ENCODE measurements at places on chromosomes 5 and 9.

DNA sequence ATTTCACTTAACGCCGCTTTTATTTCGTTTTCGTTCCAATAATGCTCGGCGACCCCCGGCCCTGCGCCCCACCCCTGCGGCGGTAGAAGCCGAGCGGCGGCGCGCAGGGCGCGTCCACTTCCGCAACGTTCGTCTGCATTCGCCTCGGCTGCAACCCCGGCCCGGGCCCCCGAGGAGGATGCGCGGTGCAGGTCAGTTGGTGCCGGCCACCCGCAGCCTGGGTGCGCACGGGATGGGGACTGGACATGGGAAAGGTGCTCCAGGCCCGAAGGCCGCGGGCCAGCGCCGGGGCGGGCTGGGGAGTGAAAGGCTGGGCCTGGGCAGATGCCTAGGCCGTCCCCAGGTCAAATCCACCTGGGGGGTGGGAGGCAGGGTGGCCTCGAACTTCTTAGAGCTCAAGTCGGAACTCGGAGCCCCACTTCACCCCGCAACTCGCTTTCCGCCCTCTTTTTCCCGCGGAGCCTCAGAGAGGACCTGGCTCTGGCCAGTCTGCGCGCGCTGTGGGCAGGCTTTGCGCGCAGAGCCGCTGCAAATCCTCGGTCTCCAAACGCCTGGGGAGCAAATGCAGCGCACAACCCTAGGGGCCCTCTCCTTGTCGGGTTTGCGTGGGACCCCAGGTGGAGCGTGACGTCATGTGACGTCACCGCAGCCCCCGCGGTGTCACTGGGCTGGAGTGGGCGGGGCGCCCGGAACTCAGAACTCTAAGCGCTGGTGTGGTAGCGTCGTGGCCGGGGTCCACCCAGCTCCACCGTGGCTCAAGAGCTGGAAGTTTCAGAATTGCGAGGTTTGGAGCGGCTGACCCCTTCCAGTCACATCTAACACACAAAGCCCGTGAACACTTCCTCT, 3.3 kb downstream of the TLX3 start:
- DNase-seq: no peak

DNA sequence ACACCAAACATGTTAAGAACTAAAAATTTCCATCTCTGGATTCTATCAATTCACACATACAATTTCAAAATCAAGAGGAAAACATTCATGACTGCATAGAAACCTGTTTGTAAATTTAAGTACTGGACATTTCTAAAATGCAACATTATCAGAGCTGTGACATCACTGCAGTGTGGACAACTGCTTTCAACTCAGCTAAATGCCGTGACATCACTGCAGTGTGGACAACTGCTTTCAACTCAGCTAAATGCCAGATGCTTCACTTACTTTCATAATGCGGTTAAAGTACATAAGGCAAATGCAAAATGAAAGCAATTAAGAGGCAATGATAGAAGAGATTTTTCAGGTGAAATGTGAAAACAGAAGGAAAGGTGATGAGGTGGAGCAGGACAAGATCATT, 161.5 kb downstream of the ARL15 start:
- no peak for DNase-seq

DNA sequence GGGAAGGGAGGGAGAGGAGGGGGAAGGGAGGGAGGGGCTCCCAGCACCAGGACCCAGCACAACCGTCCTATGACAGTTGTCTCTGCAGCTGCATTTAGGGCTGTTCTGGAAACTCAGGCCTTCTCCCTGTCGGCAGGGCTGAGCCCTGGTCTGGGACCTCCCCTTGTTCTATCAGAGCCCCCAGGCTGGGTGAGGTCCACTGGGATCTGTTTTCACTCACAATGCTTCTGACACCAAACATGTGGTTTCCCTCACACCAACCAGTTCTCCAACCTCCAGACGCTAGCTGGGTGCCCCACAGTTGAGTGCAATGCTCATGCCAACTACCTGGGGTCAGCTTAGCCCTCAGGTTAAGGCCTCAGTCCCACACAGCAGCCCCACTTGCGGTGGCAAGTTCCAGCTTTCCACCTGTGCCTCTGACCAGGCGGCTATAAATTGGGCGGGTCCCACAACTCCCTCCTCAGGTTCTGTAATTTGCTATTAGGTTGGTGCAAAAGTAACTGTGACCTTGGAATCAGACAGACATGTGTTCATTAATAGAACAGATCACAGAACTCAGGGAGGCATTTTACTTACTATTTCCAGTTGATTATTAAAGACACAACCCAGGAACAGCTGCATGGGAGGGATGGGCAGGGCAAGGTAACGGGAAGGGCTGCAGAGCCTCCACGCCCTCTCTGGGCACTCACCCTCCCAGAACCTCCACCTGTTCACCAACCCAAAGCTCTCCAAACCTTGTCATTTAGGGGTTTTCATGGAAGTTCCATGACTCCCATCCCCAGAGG, 13.5 kb downstream of the ADAMTS2 start:
- DNase-seq: no peak

DNA sequence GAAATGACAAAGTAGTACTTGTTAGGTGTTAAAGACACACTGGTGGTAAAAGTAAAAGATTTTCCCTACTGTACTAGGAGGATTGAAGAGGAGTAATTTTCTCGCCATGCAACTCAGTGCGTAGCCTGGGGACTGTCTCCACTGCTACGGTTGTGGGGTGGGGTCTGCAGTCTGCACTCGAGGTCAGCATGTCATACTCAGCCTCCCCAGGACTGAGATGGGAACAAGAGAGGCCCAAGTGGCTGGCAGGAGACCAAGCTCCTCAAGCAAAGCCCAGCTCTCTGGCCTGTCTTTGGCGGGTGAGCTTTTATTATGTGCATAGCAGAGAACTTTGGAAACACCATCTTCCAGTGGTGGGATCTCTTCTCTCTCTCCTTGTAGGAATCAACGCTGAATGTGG, 10.4 kb downstream of the NHP2 start:
- no peak for DNase-seq

GRCh38 chr9:134413890-134414623, 87.8 kb downstream of the RXRA start:
- peak; percentile 90 for DNase-seq

DNA sequence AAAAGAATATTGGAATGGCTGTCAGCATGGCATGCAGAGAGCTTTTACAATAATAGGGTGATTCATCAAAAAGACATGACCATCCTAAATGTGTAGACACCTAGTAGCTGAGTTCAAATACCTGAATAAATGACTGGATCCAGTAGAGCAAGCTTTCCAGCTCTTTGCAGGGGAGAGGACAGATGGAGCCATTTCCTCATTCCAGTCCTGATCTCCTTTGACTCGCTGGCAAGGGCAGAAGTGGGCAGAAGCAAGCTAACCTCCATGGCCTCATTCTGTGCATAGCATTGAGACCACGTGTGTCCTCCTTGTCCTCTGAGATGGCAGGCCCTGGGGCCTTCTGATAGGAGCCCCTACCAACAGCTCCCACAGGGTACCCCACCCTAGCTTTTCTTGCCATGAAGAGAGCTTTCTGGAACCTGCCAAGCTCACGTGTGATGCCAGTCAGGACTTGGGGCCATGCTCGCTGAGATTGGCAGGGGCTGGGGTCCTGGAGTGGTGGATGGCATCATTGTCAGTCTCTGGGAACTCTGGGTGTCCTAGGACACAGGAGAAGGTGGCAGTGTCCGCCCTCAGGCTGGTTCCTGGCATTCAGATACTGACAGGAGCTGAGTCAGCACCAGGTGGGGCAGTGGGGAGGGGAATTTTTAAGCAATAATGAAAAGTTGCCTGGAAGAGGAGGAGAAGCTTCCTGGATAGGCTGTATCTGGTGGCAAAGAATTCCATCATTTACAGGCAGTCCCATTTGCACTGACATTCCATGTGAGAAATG, 33.6 kb downstream of the WWC1 start:
- DNase-seq: no peak

GRCh38 chr9:92293452-92294296, at the start of gene IARS1:
TSS of gene IARS1 (minus strand) at chr9:92293697. CDS start at chr9:92289419, 4,278 bp downstream.
- peak; percentile 100 for DNase-seq

GRCh38 chr5:156051972-156052371, 275.0 kb upstream of the SGCD start:
- no peak for DNase-seq

DNA sequence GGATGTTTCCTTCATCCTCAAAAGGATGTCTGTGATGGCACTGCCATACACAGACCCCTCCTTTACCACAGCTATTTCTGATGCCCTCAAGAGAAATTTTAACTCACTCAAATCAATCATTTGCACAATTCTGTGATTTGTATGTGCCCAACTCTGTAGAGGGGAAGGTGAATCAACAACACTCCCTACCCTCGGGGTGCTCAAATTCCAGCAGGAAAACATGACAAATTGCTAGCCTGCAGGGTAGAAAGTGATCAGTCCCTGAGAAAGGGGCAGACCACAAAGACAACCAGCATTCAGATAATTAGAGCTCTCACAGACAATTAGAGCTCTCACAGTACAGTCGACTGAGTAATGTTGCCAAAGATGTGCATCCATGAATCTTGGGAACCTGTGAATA, 45.3 kb upstream of the FOXE1 start:
- DNase-seq: no peak

DNA sequence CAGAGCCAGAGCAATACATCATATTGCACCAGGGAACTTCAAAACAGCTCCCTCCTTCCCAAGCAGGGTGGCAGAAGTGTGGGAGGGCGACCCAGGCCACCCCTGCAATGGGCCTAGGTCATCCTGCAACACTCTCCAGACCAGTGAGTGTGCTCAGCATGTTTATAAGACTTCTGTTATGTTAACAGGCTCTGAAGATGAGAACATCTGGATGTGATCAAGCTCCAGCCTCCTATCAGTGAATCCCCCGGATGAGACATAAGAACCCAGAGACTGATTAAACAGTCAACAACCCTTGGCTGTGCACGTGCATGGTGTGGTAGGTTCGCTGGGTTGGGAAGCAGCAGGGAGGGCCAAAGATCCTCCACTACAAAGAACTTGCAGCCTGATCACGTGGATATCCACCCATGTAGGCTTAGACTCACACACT, 63.3 kb downstream of the ABCA1 start:
- no peak for DNase-seq

DNA sequence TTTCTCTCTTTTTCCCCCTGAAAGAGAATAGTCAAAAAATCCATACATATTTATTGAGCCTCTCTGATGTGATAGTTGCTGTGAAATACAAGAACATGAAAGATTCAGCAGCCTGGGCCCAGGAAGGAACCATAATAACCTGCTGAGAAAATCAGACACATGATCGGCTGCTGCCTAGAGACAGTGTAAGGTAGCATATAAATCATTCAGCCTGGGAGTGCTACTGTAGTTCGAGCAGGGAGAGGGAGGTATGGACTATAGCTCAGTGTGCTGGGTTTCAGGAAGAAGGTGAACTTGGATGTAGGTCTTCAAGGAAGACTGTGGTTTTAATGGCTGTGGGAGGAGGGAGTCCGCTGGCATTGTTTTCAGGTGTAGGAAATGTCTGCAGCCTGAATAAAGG, 469.1 kb downstream of the RAB3C start:
- DNase-seq: no peak

DNA sequence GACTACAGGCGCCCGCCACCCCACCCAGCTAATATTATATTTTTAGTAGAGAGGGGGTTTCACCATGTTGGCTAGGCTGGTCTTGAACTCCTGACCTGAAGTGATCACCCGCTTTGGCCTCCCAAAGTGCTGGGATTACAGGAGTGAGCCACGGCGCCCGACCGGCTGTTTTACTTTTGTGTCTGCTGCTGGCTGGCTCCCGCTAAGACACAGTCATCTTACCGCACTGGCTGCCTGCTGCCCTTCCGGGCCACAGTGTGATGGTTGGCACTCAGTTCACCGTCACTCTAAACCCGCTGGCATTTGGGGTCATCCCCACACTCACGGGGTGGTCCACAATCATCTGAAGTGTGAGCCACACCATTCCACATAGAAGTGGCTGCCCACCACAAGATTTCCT, 93.7 kb downstream of the WDR41 start:
- no peak for DNase-seq

GRCh38 chr9:95468791-95469190, 48.0 kb downstream of the PTCH1 start:
- no peak for DNase-seq

- no peak for DNase-seq
These were observed 4.0 kb downstream of the ST6GALNAC4 start for GRCh38 chr9:127912882-127913281.

- DNase-seq: no peak
These were observed 379.0 kb downstream of the GLIS3 start for GRCh38 chr9:3920604-3921582.

DNA sequence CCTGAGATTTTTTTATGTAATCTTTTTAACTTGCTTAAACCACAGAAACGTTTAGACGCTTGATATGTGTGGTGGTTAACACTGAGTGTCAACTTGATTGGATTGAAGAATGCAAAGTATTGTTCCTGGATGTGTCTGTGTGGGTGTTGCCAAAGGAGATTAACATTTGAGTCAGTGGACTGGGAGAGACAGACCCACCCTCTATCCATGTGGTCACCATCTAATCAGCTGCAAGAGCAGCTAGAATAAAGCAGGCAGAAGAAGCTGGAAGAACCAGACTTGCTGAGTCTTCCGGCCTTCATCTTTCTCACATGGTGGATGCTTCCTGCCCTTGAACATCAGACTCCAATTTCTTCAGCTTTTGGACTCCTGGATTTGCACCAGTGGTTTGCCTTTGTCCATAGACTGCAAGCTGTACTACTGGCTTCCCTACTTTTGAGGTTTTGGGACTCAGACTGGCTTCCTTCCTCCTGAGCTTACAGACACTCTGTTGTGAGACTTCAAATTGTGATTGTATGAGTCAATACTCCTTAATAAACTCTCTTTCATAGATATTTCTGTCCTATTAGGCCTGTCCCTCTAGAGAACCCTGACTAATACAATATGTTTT, 816.0 kb upstream of the CDH9 start:
- DNase-seq: no peak

- no peak for DNase-seq
These were observed 268.6 kb upstream of the MVB12B start for GRCh38 chr9:126058011-126058531.

GRCh38 chr9:123990427-123990826, 21.1 kb upstream of the LHX2 start:
- DNase-seq: no peak

DNA sequence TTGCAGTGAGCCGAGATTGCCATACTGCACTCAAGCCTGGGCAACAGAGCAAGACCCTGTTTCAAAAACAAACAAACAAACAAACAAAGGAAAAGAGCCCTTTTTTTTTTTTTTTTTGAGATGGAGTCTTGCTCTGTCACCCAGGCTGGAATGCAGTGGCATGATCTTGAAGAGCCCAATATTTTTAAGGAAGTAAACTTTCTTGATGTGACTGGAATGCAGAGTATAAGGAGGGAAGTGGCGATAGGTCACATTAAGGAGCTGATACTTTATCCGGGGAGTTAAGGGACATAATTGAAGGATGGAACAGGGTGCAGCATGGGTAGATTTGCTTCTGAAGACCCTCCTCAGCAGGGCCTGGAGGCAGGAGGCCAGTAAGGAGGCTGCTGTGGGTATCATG, 13.0 kb downstream of the NAIF1 start:
- no peak for DNase-seq

DNA sequence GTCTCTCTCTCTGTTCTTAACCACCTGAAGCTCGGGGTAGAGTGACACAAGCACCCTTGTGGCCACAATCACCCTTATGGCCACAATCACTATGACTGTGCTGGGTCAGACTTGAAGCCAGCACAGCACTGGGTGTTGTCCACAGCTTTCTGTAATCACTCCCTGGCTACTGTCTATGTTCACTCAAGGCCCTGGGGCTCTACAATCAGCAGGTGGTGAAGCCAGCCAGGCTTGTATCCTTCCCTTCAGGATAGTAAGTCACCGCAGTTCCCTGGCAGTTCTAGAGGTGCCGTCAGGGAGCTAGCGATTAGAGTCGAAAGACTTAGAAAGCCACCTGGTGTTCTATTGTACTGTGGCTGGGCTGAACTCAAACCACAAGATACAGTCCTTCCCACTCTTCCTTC, 44.2 kb downstream of the GDA start:
- no peak for DNase-seq
